ENCODE measurements at places on chromosomes 4 and X.

- DNase-seq, result no peak
These were observed 10.4 kb downstream of the CLCN5 start for GRCh38 chrX:49932791-49933190.

DNA sequence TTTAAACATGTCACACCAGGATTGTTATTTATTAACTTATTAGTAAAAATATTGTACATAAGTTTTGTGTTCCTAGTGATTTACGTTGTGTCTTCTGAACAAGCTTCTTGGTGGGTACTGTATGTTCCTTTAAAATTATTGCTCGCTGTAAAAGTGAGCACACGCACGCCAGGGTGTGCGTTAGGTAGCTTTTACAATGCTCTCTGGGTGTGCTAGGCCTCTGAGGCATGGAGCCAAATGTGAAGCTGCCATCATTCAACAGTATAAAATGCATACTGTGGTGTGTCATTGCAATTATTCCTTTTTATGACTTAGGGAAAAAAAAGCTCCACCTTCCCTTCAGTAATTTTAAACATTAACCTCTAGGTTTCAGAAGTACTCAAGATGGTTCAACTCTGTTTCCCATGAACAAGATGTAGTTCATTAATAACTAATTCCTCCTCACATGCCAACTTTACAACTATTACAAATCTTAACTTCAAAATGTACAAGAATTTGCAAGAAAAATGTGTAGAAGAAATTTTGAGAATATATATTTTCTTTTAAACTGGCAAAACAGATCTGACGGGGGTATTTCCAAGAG, 42.4 kb downstream of the ATOH1 start:
- no peak for DNase-seq

DNA sequence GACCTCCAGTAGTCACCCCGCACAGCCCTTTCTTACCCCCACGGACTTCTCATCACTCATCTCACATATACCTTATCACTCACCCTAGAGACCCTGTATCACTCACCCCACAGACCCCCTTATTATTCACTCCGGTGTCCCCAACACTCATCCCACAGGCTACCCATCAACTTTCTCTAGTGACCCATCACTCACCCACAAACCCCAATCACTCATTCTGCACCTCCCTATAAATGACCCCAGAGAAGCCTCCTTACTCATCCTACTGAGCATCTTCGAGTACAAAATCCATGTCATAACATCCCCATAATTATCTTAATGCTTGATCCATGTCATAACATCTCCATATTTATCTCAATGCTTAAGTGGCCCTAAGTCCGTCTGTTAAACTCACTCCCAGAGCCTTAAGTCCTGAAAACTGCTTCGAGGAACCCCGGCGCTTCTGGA, 934 bp downstream of the ZNF41 start:
- no peak for DNase-seq

DNA sequence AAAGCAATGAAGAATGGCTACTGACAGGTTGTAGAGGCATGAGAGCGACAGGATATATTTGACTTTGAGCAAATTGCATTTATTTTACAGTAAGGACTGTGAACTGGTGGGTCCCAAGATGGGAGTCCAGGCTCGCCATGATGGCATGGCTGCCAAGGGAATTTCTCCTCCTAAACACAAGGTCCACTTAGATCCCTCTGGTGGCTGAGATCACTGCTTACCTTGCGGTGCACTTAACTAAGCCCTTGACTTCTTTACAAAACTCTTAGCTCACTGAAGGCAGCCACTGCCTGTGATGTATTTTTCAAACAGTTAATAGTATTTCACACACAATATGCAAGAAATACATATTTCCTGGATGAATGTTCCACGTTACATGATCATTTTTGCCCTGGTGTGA, 50.3 kb upstream of the SORBS2 start:
- no peak for DNase-seq

- DNase-seq, result no peak
These were observed 263.3 kb upstream of the MAGEB2 start for GRCh38 chrX:29952016-29952415.

GRCh38 chr4:73181231-73181630, 77.4 kb downstream of the ANKRD17 start:
- no peak for DNase-seq

DNA sequence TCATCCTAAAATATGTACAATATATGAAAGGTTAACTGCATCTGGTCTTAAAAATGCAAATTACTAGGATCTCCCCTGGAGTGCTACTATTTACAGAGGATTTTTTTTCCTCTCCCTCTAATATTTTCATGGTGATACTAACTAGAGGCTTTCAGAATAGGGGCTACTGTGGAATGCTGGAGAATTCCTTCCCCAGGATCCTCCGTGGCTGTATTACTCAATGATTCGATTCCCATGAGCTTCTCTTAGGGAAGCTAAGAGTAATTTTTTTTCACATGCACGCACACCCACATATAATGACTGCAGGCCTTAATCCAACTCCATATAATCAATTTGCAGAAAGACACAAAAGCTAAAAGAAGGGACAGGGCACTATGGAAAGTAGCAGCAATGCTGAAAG, 184.7 kb downstream of the ARHGAP6 start:
- no peak for DNase-seq

DNA sequence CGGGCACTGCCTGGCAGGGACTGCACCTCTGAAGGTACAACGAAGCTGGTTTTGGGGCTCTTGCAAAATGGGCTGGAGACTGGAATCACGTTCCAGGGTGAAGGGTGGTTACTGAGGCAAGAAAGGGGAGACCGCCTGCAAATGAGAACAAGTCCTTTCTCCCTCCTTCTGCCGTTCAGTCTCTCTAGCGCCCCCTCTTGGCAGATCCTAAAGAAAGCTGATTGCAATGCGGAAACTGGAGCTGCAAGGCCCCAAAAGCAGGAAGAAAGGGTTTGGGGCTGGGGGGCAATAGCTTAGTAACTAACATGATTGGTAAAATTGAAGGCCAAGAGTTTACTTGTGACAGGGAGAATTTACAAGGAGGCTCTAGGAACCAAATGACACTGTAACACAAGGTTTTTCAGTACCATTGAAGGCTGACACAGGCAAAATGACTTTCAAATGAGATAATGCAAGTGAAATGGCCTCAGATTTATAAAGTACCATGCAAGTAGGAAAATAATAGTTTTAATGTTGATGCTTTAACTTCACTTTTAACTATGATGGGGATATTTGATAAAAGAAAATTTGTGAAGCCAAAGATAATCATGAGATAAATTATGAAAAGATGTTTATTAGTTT, 222.7 kb upstream of the HAND2 start:
- no peak for DNase-seq

- no peak for DNase-seq
These were observed 17.2 kb upstream of the ADGRL3 start for GRCh38 chr4:61182915-61183314.

GRCh38 chrX:149004936-149005335, 500.2 kb downstream of the IDS start:
- no peak for DNase-seq

DNA sequence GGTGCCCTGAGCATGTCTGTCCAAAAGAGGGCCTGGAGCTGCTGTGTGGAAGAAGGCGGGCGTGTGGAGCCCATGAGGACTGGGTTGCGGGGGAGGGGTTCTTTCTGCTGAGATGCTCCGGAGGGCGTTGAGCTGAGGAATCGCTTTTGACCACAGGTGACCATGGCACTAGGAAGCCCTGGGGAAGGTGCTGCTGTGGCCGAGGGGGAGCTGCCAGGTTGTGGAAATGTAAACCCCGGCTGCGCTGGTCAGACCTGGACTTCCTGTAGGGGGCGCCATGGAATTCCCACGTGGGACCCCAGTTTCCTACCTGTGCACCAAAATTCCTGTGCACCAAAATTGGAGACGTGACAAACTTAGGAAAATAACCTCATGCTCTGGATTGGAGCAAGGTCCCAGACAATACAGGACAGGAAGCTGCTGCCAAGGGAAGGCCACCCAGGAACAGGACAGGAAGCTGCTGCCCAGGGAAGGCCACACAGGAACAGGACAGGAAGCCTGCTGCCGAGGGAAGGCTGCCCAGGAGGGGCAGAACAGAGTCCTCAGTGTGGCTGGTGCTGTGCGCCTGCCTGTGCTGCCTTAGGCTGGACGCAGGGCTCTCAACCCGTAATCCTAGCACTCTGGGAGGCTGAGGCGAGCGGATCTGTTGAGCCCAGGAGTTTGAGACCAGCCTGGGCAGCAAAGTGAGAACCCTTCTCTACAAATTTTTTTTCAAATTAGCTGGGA, 28.4 kb upstream of the UVSSA start:
- no peak for DNase-seq

DNA sequence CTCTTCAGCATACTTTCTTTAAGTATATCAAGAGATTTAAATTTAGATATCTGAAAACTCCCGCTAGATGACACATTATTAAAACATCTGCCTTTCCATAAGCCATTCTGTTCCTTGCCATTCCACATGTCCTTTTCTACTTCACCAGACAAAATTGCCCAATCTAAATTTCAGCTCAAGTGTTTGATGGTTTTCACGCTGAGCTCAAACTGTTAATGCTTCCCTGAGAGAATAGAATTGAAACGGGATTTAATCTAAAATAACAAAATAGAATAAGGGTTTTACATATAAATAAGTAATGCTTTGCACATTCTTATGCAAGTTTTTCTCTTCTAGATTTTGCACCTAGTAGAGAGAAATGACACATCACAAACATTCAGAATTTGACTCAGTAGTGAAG, 764.5 kb upstream of the TENM3 start:
- no peak for DNase-seq

GRCh38 chrX:118228041-118228440, 111.4 kb upstream of the KLHL13 start:
- DNase-seq, result no peak

- DNase-seq, result no peak
These were observed 412.8 kb downstream of the PRDM5 start for GRCh38 chr4:120509719-120510118.

- DNase-seq, result no peak
These were observed 34.9 kb downstream of the DRD5 start for GRCh38 chr4:9816285-9816684.

GRCh38 chrX:12871257-12871656, 4.4 kb downstream of the TLR7 start:
- DNase-seq, result no peak

GRCh38 chrX:65034668-65035445, 58.6 kb upstream of the ZC4H2 start:
- peak; percentile 83 for DNase-seq

DNA sequence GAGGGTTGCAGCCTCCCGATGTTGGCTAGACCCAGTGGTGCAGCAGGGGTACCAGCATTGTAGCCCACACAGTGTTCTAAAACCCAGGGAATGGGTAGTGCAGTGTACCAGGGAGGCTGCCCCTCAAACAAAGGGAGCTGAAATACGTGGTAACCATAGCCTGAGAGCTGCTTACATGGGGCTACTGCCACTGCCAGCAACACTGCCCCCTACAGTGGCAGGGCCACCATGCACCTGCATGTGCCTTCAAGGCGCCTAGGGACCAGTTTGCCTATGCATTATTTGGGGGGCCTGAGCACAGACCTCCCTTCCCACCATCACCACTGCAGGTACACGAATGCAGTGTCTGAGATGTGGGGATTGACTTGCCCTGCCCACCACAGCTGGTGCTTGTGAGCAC, 21.0 kb upstream of the BMP15 start:
- no peak for DNase-seq

GRCh38 chr4:172202480-172203076, 389.4 kb downstream of the GALNTL6 start:
- no peak for DNase-seq

- DNase-seq, result no peak
These were observed 15.9 kb downstream of the PPA2 start for GRCh38 chr4:105458001-105458400.

DNA sequence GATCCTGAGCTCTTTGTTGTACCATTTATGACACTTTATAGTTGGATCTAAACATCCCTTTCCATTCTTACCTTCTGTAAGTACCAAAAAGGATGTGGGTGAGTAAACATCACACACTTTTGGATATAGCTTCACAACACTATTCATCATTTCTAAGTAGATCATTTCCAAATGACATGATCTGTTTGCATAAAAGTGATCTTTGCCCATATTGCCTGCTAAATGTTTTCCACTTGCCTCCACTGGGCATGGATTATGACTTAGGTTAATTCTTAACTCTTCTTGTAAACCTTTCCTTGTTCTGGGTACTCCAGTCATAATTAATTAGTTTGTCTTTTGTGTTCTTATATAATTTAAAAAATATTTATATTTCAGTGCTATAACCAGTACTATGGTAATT, 244.9 kb upstream of the AGA start:
- DNase-seq, result no peak

DNA sequence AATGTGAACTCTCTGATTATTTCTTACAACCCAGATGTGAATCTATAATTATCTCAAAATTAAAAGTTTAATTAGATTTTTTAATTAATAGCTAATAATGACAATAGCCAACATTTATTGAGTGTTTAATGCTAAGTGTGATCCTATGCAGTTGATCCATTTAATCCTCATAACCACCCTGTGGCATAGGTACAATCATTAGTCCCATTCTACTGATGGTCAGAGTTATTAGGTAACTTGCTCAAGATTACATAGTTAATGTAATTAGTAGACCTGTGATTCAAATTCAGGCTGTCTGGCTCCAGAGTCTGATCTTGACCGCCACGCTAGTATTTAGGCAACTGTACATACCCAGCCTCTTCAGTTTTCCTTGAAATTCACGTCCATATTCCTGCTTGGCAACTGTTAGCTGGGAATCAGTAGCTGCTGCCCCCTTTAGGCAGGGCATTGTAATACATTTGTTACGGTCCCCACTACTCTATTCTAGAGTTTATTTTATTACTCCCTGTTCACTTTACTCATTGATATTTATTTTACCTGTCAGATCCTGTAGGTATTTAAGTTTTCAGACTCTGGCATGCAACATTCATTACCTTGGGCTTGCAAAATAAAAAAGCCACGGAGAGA, 20.6 kb upstream of the TEC start:
- no peak for DNase-seq

DNA sequence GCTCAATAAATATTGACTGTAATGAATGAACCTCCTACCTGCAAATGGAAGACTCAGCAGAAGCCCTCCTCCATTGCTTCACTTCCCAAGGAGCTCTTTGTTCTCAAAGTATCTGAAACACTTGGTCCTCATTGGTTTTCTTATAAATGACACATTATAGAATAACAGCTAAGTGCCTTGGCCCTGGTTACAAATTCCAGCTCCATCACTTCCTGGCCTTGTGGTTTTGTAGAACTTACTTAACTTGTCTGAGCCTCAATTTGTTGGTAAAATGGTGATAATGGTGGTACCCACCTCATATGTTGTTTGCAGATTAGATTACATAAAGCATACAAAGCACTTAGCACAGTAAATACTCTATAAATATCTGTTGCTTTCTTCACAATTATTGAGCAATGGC, 25.2 kb upstream of the SMIM20 start:
- DNase-seq, result no peak

All from activated naive CD4-positive, alpha-beta T cell treated with anti-CD3 and anti-CD28 coated beads, Interleukin-2, amount 50 U/mL, for 16 hours (primary cell).